Stimulated activated CD4-positive, alpha-beta T cell treated with anti-CD3 and anti-CD28 coated beads, Interleukin-1b, Interleukin-23, amount 100 ng/mL, for 24 hours (primary cell): ENCODE measurements at places on chromosomes 6 and 20.

DNA sequence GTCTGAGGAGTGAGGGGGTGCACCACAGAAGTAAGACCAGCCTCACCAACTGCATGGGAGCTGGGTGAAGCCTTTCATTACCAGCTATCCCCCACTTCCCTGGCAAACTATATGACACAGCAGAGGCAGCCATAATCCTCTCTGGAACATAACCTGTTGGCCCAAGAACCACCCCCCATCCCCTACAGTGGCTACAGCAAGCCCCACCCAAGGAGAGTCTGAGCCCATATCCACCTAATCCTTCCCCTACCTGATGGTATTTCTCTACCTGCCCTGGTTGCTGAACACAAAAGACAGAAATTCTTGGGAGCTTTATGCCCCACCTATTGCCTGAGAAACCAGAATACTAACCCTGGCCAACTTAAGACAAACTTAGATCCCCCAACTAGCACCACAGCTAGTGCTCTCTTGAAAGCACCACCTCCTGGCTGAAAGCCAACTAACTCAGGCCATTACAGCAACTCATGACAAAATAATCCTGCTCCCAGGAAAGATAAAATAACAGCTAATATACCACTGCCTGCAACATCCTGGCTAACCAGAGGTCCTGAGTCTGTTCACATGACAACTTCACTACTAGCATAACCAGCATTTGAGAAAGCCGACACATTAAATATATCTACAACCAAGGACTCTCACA is 11.2 kb downstream of the RNGTT start:
- no peak for DNase-seq

DNA sequence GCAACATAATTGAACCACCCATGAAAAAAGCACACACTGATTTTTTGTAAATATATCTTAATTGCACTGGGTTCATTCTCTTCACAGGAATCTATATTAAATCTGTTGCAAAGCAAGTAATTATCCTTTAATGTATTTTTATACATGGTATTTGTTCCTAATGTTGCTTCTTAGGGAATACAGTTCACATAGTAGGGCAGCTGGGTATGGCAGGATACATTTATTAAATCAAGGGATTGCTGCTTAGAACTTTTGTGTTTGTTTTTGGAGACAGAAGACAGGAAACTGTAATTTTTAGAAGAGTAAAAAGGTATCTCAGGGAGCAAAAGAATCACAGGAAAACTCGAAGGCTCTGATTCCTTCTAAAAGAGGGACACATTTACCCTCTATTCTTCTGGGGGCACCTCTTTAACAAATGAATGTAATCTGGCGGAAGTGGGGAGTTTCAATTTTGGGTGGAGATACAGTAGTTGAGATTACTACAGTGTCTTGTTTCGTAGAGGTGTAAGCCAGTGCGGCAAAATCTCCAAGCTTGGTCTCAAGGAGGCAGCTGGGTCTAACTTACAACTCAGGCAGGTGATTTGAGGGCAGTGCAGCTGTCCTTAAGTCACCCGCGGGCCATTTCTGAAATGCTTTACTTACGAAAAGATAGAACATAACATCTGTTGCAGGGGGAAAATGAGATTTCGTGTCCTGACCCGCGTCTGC is 812 bp upstream of the SMIM13 start:
- DNase-seq = no peak

DNA sequence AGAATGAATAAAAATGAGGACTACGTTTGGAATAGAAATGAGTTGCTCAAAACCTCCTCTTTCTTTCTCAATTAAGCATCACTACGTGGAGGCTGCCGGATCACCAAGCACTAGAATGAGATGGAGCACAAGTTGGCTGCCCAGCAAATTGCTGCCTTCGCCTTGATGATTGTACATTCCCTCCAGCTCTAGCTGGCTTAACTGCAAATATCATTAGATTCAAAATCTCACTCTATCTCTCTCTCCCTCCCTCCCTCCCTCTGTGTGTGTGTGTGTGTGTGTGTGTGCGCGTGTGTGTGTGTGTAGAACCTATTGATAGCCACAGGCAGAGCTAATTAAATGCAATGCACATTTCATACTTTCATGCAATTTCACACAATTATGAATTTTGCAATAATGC is 310.7 kb upstream of the CDH4 start:
- no peak for DNase-seq

DNA sequence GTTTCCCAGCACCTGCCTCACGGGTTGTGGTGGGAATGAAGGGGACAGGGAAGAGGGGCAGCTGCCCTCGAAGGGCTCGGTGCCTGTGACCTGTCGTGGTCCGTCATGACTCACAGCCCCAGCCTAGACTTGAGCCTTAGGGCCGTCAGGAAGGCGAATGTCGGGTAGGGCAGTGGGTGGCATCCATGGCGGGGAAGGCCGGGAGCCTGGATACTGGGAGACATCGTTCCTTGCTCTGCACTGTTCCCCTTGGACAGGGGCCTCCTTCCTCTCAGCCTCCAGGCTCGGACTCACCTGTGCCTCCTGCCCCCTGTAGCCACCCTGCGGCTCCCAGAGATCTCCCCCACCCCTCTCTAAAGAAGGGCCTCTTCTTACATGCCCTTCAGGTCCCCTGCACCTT is 52.2 kb upstream of the APCDD1L start:
- DNase-seq = no peak

DNA sequence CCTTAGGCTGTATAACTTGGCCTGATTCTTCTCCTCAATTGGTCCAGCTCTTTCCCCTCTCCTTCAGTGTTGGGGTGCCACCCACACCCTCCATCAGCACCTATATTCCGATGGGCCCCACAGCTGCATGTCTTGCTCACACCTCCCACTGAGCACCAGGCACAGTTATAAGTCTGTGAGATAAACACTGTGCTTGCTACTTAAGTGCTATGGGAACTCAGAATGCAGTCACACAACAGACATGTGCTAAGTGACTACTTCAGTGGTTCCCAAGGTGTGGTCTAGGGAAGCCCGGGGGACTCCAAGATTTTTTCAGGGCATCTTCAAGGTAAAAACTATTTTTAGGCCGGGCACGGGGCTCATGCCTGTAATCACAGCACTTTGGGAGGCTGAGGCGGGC is 7.3 kb downstream of the ZC3H12D start:
- no peak for DNase-seq

DNA sequence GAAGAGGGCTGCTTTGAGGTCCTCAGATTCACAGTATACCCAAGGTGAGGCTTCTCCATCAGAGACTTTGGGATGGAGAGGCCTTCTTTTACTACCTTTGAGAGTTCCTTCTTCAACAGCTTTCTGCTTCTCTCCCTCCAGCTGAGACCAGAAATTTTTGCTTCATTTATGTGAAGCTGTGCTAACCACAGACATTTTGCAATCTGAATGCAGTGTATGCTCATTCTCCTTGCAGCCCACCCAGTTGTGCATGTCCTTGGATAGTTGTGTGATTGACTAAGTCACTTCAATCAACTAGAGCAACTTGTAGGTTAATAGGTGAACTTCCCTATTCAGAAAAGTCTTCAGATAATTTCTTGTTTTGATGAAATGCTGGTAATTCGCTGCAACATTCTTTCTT is 20.1 kb downstream of the DCBLD1 start:
- no peak for DNase-seq

- no peak for DNase-seq
Observed at GRCh38 chr6:22294301-22294700, 2.5 kb downstream of the PRL start.

GRCh38 chr6:12077021-12077710 is 65.1 kb downstream of the HIVEP1 start:
- DNase-seq = no peak

DNA sequence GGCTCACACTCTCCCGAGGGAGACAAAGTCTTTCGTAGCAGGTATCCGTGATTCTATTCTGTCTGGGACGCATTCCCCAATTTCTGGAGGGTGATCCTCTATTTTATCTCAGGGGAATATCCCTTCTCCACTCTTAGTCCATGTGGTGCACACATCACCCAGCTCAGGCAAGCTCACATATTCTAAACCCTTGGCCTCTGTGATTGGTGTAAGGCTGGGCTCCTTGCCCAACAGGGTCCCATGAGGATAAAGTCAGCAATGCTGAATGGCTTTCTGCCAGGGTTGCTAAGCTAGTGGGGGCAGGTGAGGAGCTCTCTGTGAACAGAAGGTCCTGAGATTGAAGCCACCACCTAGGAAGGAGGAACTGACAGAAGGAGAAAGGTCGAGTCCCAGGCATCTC is 137.2 kb downstream of the CDH26 start:
- no peak for DNase-seq

GRCh38 chr6:161644521-161644920 is 370.7 kb upstream of the AGPAT4 start:
- DNase-seq = no peak

GRCh38 chr6:255751-256083 is 36.6 kb upstream of the DUSP22 start:
- DNase-seq = no peak

DNA sequence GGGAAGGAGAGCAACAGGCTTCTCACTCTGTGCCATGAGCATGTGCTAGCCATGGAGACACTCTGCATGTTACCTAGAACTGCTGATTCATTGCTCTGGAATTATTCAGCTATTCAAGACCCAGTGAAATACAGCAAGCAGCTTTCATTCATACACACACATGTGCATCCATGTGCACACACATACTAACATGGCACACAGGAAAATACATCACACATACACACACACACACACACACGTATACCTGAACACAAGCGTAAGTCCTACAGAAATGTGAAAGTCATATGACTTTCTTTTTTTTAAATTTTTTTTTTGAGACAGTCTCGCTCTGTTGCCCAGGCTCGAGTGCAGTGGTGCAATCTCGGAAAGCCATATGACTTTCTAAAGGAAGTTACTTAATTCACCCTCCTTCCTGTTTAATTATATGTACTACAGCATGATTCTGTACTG is 108.2 kb upstream of the NFATC2 start:
- DNase-seq = no peak

GRCh38 chr6:33578588-33579011 is 1.5 kb downstream of the BAK1 start:
- DNase-seq = no peak

- DNase-seq = no peak
Observed at GRCh38 chr20:34437330-34437986, 74.4 kb downstream of the ITCH start.

GRCh38 chr6:40075056-40075590 is 140.9 kb upstream of the MOCS1 start:
- no peak for DNase-seq

DNA sequence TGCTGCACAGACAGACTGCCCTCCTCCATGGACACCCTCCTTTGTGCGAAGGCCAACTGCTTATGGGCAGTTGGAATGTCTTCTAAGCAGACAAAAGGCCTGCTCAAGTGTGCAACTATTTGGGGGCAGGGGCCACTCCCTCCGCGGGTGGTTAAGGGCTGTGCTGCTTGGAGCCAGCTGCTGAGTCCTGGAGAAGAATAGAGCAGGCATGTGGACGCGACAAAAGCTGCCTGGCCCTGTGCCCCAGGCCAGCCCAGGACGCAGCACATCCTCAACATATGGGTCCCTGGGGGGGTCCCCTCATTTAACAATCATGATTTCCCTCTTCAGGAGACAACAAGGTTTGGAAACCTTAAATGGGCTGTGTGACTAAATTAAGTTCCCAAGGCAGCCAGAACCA is 45.5 kb upstream of the ENTPD6 start:
- DNase-seq = no peak

- no peak for DNase-seq
Observed at GRCh38 chr6:115618256-115618655, 442.4 kb downstream of the FRK start.

GRCh38 chr6:106572436-106572835 is 56.9 kb downstream of the RTN4IP1 start:
- DNase-seq = no peak

GRCh38 chr6:7035837-7036249 is 71.9 kb upstream of the RREB1 start:
- DNase-seq = no peak

- no peak for DNase-seq
Observed at GRCh38 chr20:18580012-18580411, 7.8 kb upstream of the DTD1 start.

DNA sequence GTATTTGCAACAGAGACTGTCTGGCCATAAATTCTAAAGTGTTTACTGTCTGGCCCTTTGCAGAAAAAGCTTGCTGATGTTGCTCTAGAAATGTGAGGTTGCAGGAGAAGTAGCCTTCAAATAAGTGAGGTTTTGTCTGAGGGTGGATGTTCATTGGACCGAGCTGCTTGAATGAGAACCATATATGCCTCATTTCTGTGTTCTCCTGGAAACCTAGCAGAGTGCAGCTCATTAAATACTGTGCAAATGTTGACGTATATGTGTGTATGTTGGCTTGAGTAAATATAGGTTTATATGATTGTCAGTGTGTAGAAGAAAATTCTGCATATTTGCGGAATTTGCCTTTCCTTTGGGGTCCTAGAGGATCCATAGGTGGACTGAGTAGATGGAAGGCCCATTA is 39.0 kb downstream of the CHMP4B start:
- no peak for DNase-seq

GRCh38 chr20:53707371-53708055 is 113.9 kb upstream of the ZNF217 start:
- no peak for DNase-seq

DNA sequence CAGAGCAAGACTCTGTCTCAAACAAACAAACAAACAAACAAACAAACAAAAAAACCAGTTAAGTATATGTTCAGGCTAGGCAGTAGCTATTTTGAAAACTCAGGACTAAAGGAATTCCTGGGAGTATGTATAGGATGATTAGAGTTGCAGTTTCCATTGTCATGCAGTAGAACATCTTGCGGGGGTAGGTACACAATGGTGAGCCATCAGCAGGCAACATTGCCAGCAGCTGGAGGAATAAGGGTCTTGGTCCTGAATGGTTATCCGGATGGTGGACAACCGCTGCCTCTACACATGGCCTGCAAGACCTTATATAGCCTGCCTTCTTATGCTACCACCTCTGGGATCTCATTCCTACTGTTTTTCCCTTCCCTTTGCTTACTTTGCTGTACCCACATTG is 297.5 kb downstream of the SOX4 start:
- DNase-seq = no peak

DNA sequence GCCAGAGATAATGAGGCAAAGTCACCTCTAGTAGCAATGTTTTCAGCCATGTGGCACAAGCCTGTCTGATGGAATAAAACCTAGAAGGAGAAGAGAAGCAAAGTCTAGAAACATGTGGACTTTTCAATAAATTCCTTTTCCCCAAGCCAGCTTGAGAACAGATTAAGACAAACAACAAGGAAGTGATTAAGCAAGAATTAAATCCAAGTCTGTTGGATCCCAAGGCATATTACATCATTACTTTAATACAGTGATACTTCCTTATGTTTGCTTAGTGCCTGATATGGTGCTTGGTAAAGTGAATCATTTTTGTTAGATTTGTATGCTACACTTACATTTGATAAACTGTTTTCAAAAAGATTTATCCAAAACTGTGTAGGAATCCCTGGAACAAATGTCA is 260.3 kb upstream of the FAM83B start:
- no peak for DNase-seq

- DNase-seq = peak; percentile 11
Observed at GRCh38 chr6:36546308-36546919, 865 bp downstream of the STK38 start.

- DNase-seq = no peak
Observed at GRCh38 chr6:34341481-34341971, 50.9 kb downstream of the NUDT3 start.
